Urinary bladder (tissue), 4 donors: ENCODE measurements at places on chromosomes 7 and 10.

GRCh38 chr10:80068270-80068669 is 10.2 kb upstream of the TMEM254 start:
- no peak for DNase-seq

GRCh38 chr7:139455789-139456188 is 27.7 kb downstream of the KLRG2 start:
- no peak for DNase-seq

DNA sequence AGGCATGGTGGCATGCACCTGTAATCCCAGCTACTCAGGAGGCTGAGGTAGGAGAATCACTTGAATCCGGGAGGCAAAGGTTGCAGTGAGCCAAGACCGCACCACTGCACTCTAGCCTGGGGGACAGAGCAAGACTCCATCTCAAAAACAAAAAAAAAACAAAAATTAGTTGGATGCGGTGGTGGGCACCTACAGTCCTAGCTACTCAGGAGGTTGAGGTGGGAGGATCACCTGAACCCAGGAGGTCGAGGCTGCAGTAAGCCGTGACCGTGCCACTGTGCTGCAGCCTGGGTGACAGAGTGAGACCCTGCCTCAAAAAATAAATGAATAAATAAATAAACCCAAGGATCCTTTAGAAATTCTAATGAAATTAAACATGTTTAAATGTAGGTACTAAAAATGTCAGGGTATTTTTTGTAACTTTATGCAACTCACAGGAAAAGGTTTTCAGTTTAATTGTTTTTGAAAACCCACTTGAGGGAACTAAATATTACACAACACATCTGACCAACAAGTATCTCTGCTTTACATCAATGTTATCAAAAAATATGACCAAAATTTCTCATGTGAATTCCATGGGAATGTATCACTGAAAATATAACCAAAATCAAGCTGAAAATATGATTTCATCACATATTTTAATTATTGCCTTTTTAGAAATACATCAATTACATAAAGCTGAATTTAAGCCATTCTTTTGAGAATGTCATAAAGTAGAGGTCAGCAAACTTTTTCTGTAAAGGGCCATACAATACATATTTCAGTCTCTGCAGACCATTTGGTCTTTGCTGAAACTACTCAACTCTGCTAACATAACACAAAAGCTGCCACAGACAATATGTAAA is 23.9 kb downstream of the UPF2 start:
- no peak for DNase-seq

DNA sequence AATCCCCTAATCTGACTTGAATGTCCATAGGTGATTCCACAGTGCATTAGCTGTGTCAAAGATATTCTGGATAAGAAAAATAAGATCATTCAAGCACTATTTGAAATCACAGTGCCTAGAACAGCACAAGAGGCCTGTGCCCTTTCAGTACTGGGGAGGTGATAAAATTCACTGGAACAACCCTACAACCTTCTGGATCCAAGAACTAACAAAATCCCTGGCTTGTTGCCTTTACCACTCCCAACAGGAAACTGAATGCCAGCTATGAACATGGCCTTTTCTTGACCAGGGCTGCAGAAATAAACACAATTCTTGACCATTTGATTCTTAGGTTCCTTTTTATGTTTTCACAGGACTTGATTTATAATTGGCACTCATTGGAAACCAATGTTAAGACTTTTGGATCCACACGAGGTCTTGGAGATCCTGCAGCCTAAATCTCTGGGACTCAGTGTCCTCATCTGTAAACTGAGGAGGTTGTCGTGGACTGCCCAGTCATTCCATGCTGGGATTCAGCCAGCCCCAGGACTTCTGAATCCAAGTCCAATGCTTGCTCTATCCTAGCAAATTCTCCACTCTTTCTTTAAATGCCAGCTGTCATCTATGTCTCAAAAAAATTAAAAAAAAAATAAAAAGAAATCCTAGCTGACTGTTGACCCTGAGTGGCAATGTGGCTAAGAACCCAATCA is 624.7 kb downstream of the KCNMA1 start:
- no peak for DNase-seq

GRCh38 chr7:157513682-157514081 is 176.9 kb downstream of the DNAJB6 start:
- no peak for DNase-seq

DNA sequence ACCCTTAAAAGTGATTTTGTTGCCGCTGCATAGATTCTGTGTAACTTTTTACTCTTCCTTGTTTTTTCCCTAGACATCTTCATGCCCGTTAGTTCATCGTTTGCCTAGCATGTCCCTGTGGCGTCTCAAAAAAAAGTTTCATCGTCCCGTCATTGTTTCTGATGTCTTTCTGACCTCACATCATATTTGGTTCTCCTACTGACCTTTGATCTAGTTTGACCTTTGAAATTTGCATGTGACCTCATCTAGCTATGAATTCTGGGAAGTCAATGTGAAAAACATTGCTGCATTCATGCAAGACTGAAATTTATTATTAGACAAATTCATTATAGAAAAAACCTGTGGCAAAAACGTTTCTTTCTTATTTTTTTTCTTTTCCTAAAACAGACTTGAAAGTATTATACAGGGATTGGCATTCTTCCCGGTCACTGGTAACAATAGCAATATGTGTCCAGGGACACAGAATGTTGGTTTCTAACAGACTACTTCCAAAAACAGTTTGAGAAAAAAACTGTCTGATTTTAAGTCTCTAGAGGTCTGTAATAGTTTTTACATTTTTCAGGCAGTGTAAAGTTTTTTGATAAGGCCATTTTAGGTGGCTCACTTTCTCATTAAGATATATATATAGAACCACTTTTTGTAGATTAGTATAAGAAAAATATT is 280.9 kb downstream of the USP6NL start:
- no peak for DNase-seq

DNA sequence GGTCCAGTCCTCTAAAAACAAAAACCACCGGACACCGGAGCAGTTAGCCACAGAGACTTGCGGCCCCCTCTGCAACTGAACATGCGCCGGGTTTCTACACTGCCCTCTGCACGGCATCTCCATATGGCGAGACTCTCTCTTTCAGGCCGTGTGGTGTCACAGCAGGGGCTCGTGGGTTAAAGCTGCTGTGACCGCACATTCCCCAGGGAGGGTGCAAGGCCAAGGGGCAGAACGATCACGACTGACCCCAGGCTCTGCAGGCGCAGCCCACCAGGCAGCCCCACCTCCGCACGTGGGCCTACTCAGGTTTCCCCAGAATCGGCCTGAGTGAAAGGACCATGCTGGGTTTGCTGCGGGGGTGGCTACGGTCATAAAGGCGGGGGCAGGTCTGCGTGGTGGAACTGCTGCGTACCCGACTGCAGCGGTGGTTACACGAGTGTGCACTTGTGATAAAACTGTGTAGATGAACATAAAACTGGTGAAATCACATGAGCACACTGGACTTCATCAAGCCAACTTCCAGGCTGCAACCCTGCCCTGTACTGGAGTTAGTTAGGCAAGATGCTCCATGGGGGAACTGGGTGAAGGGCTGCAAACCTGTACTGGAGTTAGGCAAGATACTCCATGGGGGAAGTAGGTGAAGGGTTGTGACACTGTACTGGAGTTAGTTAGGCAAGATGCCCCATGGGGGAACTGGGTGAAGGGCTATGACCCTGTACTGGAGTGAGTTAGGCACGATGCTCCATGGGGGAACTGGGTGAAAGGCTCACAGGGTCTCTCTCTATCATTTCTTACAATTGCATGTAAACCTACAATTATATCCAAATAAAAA is 81.4 kb upstream of the PPP2R2D start:
- no peak for DNase-seq

- no peak for DNase-seq
Observed at GRCh38 chr10:69345890-69346474, 67.7 kb downstream of the HK1 start.

- DNase-seq = no peak
Observed at GRCh38 chr7:119931230-119931824, 341.6 kb upstream of the KCND2 start.

DNA sequence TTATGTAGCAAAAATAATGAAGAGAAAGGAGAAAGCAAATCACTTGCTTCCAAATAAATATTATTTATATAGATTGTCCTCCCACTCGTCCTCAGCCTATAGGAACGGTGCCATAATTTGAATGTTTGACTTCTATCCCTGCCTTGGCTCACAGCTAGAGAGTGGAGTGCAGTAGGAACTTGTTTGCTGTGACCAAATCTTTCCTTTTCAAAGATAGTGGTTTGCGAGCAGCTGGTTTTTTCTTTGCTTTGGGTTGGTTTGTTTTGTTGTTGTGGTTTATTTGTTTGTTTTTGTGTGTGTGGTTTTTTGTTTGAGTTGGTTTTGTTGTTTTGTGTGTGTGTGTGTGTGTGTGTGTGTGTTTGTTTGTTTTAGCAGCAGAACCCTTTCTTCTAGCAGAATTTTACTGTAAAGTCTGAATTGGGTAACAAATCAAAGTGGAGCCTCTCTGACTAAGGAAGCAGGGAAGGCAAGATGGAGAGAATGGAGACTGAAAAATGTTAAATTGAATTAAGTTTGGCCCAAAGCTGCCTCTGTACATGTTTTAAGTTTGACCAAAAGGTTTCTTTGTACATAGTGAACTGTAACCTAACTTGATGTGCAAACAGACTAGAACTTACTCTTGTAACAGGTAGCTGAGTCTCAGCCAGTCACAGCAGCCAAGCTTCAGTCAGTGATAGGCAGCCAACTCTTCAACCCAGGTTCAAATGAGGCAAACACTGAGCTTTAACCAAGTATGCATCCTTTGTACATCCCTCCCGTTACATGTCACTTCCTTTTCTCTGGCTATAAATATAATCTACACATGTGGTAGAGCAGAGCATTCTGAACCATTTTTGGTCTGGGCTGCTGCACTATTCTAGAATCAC is 149.5 kb upstream of the LRGUK start:
- DNase-seq = no peak

GRCh38 chr10:13706175-13706574 is 119.4 kb downstream of the PRPF18 start:
- DNase-seq = no peak

DNA sequence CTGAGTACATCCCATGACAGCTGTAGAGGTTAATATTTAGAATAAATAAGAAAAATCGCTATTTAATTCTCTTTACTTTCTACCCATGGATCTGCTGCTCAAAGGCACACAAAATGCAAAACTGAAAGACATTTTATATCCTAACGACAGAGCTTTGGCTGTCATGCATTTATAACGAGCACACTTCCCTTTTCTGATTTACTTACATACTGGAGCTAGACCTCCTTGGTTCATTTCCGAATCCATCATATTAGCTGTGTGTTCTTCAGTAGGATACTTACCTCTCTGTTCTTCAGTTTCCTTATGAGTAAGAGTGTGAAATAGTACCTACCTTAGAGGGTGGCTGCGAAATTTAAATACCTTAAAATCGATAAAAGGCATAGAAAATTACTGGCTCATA is 10.9 kb downstream of the CALCR start:
- DNase-seq = no peak

- DNase-seq = no peak
Observed at GRCh38 chr7:2710901-2711551, 23.0 kb downstream of the AMZ1 start.

DNA sequence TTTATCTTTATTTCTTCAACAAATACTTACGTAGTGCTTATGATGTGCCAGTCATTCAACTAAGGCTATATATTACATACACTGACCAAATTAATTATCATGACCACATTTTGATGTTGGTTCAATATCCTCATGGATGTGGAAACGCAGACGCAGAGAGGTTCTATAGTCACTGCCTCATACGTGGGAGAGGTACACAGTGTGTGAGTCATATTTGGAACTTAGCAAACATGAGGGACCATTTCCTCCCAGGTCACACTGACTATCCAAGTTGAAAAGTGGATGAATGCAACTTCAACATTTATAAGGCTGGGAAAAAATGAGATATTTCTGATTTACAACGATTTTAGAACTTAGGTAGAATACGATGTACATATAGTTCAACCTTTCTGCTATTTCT is 113.6 kb downstream of the PRLHR start:
- DNase-seq = no peak

DNA sequence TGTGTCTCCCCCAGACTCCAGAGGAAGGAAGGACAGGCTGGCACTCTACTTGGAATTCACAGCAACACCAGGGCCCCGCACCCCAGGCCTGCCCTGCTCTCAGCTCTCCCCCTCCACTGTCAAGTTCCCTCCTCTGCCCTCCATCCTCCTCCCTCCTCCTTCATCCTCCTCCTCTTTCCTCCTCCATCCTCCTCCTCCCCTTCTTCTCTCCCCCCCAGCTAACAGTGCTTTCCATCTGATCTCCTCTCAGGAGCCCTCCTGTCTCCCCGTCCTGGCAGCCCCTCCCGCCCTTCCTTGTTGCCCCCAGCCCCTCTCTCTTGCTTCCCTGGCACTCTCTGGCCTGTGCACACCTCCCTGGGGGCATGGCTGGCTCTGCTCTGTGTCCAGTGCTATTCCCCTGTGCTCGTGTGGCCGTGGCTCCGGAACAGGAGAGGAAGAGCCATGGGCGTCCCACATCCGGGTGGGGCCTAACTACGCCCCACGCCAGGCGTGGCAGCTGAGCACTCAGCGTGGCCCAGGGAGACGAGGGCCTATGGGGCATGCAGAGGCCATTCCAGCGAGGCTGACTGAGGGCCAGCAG is 64.2 kb downstream of the PWWP2B start:
- no peak for DNase-seq

DNA sequence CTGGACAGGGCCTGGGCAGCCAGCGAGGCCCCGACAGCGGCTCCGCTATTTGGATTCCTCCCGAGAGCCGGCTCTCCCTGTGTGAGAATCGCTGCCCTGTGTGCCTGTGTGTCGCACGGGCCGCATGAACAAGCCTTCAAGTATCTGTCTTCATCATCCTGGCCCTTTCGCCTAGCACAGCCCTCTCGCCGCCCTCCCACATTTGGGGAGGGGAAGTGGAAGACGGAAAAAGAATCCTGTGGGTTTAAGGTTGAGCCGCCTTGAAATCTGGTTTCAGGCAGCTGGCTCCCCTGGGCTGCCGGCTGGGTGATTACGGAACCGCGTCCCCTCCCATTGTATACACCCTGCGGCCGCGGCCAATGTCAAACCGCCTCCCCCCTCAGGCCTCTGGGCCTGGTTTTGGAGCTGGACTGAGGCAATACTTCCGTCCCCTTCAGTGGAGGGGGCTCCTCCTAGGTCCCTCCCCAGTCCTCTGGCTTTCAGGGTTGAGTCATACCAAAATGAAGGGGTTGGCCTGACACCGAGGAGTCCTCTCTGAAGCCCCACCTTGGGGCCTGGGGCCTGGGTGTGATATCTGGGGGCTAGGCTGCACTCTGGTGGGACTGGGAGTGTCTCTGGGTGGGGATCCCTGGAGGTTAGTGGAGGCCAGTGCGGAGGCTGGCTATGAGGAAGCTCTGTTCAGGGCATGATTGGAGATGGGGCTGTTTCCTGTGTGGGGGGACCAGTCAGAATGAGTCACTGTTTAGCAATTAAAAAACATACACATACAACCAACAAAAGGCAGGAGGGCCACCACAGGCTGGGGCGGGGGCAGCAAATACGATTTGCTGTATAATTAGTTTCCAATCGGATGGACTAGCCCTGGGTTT is 1.7 kb downstream of the TRIM8 start:
- no peak for DNase-seq

- DNase-seq = no peak
Observed at GRCh38 chr7:74013539-74014272, 14.3 kb upstream of the ELN start.

GRCh38 chr10:12081879-12082557 is 13.3 kb downstream of the DHTKD1 start:
- no peak for DNase-seq

GRCh38 chr10:22630234-22631174 is 83.9 kb downstream of the PIP4K2A start:
- DNase-seq = no peak
